ENCODE measurements at places on chromosomes 5 and 9. TPM values are rescaled to one million over a fixed set of nuclear protein-coding genes. Genes with fewer than 3 reads are reported as not detected.

PCDH12 gene
- total RNA-seq = not detected

MCIDAS gene
- total RNA-seq = 0.08 TPM

SHISAL2B gene
- total RNA-seq = not detected

EXD3 gene
- total RNA-seq = 1.8 TPM

HK3 gene
- not detected for total RNA-seq

PTPRD gene
- not detected for total RNA-seq

NR2F1 gene
- total RNA-seq = 3.6 TPM

DNA sequence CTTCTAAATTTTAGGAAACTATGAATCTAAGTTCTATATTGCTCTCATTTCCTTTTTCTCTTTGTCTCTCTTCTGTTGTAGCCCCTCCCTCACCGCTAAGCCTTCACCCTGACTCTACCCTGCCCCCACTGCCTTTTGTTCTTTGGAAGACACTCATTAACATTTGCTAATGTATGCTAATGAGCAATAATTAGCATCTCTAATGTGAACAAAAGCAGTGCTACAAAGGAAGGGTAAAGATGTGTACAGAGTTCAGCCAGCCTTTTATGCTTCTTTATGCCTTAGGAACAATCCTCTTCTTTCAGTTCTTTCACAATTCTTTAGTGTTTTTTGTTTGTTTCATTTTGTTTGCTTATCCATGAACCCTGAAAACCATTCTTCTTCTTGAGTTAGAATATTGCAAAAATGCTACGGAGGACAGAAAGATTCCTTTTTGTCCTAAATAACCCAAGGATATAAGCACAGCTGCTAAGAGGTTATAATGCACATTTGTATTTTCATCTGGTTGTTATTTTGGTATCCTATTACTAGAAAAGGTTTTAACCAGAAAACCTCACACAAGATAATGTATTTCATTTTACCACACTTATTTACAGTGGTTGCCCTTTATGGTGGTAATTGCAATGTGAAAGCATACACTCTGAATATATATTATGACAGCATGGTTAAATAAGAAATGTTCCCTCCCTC lies 159.3 kb downstream of the TMC1 start:
- no peak for DNase-seq

- DNase-seq = no peak
These were observed 218.6 kb downstream of the LURAP1L start for GRCh38 chr9:12993466-12993865.

GRCh38 chr5:55601204-55601618 lies 66.4 kb upstream of the PLPP1 start:
- DNase-seq = peak; percentile 92

GRCh38 chr9:14535161-14535955 lies 157.9 kb downstream of the ZDHHC21 start:
- no peak for DNase-seq

DNA sequence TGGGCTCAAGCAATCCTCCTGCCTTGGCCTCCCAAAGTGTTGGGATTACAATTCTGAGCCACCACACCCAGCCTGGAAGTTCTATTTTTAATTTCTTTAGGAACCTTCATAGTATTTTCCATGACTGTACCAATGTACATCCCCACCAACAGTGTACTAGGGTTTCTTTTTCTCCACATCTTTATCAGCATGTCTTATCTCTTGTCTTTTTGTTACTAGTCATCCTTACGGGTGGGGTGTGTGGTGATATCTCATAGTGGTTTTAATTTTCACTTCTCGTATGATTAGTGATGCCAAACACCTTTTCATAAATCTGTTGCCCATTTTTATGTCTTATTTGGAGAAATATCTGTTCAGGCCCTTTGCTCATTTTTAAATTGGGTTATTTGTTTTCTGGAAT lies 123.0 kb upstream of the MEF2C start:
- DNase-seq = no peak

- no peak for DNase-seq
These were observed 28.2 kb downstream of the HAVCR1 start for GRCh38 chr5:157030692-157031091.

GRCh38 chr9:35731415-35732184 lies 395 bp downstream of the TLN1 start:
- no peak for DNase-seq

DNA sequence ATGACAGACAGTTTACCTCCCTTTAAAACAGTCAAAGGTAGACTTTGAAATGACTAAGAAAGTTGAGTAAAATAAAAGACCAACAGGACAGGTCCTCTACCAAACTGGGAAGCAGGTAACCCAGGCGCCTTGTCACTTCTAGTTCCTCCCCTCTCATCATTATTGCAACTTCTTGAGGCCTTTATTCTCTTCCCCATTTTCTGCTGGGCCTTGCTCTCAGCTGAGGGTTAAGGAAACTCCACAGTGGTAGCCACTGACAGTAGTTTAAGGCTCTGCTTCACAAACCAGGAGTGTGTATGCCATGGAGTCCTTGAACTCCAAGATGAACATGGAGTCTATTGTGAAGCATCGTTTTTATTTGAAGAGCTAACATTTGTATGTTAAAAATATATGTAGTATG lies 36.9 kb upstream of the TCERG1 start:
- DNase-seq = no peak

DNA sequence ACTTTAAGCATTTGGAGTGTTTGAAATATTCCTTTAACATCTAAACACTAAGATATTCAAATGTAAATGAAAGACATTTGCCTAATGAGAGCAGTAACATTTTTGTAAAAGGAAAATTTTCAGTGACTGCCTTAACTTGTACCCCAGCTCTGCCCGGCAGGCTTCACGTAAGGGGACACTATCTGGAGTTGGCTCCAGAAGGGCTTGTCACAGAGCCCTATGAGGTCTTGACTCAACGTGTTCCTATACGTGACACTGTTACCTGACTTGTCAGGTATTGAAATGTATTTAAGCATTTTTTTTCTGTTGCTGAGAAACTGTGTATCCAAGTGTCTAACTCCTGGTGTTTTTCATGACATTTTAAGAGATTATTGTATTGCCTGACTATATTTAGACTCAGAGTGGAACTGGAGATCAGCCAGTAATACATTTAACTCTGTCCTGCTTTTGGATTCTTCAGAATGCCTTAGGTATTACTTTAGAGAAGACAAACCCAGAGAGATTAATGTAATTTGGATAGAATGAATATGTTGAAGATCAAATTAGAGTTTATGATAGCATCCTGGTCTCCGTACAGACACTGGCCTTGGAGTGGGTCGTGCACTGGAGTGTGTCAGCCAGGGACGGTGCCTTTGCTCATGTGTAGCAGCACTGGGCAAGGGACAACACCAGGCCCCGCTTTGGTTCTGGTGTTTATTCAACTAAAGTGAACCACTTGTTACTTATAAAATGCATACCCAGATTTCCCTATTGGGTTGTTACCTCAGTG lies 34.6 kb upstream of the PHF2 start:
- DNase-seq = no peak

DNA sequence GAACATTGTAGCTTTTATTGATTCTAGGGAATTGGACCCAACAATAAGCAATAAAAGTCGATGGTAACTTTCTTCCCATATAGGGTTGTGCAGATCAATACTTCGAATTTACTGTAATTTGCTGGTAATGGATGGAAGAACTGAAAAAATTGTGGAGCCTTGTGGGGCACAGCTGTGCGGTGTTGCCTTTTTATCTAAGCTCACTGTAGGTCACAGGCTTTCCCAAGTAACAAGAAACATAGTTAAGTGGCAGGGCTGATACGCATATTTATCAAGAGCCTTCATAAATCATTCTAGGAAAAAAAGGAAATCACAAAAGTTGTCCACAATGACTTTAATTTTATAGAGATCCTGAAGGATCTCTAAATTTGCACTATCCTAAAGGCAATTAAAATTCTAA lies 292.9 kb downstream of the MAST4 start:
- no peak for DNase-seq

- no peak for DNase-seq
These were observed 21.3 kb upstream of the EBF1 start for GRCh38 chr5:159121061-159121460.

DNA sequence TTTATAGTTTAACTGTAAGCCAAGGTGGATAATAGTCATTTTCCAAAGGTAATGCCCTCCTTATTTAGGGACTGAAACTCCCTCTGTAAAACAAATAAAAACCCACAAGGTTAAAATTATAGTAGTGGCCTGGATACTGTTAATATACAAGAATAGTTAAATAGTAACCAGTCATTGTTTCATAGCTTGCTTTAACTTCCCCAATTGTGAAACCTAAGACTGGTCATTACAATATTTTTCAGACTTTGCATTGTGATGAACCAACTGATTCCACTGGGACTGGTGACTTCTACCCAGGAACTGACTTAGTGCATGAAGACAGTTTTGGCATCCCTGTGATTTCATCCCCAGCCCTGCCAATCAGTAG lies 162.6 kb downstream of the SMC2 start:
- DNase-seq = no peak

DNA sequence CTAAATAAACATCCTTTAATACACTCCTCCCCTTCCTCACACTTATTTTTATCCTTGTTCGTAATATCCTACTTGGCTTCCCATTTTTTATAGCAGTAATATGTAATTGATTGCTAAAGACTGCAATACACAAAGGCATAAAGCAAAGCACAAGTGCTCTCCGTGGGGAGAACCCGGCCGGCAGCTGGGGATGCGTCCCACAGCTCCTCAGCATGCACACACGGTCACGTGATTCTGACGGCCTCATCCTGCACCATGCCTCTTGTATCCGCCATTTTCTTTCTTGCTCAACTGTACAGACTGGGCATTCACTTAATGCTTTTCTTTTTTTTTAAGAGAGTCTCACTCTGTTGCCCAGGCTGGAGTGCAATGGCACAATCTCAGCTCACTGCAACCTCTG lies 2.8 kb downstream of the BRD3OS start:
- DNase-seq = no peak

- no peak for DNase-seq
These were observed 98.8 kb downstream of the KLF4 start for GRCh38 chr9:107390778-107391177.

- no peak for DNase-seq
These were observed 73.7 kb downstream of the GADD45G start for GRCh38 chr9:89678396-89679015.

GRCh38 chr5:38598994-38599617 lies 42.7 kb upstream of the LIFR start:
- DNase-seq = peak; percentile 90

DNA sequence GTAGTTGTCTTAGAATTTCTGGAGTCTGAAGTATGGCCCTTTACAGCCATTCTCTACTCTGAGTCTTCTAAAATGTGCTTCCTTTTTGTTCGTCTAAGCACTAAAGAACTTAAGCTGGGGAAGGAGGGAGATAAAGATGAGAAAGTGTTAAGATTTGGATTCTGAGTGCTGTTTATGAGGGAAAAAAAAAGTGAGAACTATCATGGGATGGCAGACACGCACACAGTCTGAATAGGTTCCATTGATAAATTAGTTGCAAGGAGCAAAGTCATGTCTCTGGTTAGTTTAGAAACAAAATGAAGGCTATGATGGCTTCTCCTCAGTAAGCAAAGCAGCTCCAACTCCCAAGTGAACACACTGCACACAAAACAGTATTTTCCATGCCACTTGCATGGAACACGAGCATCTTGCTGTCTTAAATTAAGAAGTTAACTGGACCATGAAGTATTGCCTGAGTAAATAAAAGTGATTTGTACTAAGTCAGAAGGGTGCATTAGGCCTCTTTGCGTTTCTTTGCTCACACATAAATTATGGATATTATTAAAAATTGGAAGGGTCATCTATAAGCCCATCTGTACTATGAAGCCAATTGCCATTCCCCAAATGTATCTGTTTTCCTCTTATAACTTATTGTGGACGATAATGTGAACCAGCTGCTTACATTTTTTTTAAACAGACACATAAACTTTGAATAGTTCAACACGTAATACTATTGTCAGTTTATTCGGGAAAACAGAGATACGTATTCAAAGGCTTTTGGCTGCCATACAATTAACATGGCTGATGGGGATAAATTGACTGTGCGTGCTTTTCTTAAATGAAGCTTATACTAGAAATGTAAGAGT lies 199.3 kb downstream of the SGCD start:
- DNase-seq = no peak

DNA sequence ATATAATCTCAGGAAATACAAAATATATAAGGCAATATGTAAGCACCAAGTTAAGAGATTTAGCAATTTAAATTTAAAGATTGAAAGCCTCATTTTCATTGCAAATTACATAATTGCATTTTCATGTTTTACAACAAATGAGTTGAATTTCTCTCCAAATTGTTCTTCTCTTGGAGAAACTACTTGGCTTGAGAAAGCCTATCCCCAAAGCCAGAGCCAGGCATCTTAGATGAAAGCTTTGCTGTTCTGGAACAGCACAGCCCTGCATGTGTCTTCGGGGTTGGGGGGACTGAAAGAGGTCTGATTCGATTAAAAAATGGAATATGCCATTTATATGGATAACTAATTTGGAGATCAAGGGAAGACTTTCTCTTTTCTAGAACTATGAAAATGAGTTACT lies 212.0 kb downstream of the PARP8 start:
- no peak for DNase-seq

GRCh38 chr5:74787424-74787823 lies 20.4 kb downstream of the NSA2 start:
- DNase-seq = no peak

DNA sequence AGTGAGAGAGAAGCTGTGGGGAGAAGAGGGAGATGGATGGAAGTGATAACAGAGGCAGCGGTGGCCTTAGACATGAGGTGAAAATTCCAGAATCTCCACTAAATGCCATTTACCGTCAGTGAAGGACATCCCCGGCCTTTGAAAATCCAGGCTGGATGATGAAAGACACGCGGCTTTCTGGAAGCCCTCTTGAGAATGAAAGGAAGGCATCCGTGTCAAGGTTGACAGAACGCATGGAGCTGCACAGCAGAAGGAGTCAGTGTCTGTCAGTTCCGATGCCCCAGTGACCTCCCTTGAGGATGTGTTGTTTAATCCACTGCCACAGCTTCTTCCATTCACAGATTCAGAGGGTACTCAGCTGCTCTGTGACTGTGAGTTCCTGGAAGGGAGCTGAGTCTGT lies 114.9 kb downstream of the ICE1 start:
- DNase-seq = no peak

GRCh38 chr5:80141681-80142080 lies 106.5 kb downstream of the THBS4 start:
- no peak for DNase-seq

DNA sequence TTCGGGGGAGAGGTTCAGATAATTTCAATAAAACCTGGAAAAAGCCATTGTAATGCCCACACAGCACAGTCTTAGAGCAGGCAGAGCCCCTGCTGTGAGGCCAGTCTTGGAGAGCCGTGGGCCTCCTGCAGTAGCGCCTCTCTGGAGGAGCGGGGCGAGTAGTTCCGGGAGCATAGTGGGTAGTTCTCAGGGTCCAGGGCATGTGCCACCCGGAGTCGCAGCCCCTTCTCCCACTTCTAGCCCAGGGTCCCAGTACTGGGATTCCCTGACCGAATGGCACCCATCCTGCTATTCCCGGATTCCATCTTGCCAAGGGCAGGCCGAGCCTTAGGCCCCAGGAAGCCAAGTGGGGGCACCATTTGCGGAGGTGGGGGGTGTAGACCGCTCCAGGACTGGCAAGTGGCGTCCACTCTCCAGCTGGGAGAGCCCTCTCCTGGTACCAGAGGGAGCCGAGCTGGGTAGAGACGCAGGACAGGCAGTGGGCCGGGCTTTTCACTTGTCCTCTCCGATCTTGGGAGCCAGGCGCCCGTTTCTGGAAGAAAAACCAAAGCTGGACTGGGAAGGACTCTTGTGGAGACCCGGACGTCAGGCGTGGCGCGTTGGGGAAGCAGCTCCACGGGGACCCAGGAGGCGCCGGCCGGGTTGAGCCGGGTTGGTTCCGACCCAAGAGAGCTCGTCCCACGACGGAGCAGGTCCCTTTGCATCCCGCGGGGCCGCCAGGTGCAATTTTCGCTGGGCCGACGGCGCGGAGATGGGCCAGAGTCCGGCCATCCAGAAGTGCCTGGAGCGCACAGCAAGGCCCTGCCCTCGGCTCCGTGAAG lies 12.1 kb downstream of the PROP1 start:
- no peak for DNase-seq

Measured in SJSA1 (cell line).